Bronchial epithelial cell (primary cell): ENCODE measurements at places on chromosomes 6 and 20. TPM values are rescaled to one million over a fixed set of nuclear protein-coding genes. Genes with fewer than 3 reads are reported as not detected.

DNA sequence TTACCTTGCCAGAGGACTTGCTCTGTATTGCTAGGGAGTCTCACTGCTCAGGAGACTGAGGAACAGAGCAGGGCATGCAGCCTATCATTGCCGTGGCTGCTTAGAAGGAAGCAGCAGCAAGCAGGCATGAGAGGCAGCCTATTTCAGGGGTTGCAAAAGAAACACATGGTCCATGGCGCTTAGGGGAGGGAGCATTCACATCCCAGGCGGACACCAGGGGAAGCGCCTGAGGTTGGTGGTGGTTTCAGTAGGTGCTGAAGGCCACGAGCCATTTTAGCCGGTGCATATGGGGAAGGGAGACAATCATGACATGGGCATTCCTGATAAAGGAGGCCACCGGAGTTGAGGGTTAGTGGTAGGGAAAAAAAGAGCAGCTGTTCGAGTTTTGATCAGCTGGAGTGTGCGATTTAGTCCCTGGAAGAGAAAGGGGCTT is 20.9 kb downstream of the FARS2 start:
- DNase-seq = no peak

GRCh38 chr20:62200491-62201172 is 17.8 kb downstream of the MTG2 start:
- no peak for DNase-seq

Gene SLC22A2
- not detected in 2 replicates for total RNA-seq

GRCh38 chr6:137871291-137871690 is 4.2 kb downstream of the TNFAIP3 start:
- DNase-seq = no peak

- DNase-seq = no peak
Observed at GRCh38 chr6:34593701-34594100, 37.6 kb upstream of the SPDEF start.

Gene RNF217
- total RNA-seq = 14.2 and 16.3 TPM in 2 replicates

- DNase-seq = no peak
Observed at GRCh38 chr6:35381132-35381531, 38.8 kb downstream of the PPARD start.

DNA sequence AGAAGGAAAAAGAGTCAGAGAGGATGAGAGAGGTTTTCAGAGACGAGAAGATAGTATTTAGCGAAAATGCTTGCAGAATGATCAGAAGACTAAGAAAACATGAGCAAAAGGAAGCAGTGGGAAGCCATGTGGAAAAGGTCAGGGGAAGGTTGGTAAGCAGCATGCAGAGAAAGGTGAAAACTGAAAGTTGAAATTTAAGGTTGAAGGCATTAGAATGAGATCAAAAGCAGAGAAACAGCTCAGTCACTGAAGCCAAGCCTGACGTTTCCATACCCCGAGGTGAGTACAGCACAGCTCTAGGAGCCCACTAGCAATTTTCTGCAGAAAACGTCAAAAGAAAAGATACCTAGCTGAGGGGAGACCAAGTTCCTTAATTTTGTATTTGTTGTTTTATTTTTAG is 19.1 kb upstream of the TFB1M start:
- no peak for DNase-seq

GRCh38 chr20:52305858-52306257 is 114.3 kb upstream of the ZFP64 start:
- DNase-seq = no peak
